ENCODE measurements at places on chromosomes 3 and 15. TPM values are rescaled to one million over a fixed set of nuclear protein-coding genes. Genes with fewer than 3 reads are reported as not detected.
A peak's percentile ranks its signal among the peaks of the same experiment; 100 is the strongest.

DNA sequence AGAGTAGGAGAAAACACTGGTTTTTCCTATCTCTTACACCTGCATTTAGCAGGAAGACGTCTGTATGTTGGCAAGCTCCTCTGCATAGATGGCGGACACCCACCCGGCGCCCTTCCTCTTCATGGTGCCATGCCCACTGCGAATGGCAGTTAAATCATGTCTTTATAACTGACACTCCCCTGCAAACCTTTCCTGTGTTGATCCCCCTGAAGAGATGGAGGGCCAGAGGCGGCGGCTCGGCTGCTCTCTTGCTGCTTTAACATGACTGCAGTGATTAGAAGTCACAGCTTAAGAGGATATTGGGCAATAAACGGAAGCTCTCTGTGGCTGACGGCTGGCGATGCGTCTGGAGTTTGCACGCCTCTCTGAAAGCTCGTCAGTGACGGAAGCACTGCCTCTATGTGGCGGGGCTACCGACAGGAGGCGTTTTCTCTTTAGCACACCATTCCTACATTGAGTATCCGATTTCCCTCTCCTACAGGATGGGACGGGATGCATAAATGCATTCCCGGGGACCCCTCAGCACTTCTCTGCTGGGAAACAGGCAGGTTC, 25.5 kb upstream of the SNRPA1 start:
- DNase-seq, result no peak

- DNase-seq, result no peak
These were observed 159.0 kb upstream of the KCNH8 start for GRCh38 chr3:18989237-18989795.

DNA sequence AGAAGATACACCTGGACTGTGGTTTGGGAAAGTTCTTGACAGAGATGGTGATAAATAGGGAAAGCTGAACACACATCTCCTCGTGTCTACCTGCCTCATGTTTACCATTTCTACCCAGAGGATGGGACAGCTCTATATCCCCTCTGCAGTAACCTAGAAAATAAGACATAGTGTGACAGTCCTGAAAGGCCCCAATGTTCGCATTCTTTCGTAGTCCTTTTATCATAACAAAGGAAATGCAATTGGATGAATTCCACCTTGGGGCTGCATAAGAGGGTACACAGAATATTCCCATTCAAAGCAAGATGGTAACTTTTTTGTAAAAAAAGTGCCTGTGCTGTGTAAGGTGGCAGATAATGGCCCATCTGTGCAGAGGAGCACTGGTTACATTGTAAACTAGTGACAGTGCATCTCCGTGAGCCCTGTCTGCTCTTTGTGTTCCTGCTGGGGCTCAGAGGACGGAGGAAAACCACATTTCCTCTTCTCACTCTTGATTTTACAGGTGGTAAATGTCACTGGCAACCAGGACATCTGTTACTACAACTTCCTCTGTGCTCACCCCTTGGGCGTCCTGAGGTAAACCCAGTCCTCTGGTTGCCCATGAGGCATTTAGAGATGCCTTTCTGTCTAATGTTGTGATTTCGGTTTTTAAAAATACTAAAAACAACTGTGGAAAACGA, 74.3 kb downstream of the SIDT1 start:
- peak; percentile 75 for DNase-seq

DNA sequence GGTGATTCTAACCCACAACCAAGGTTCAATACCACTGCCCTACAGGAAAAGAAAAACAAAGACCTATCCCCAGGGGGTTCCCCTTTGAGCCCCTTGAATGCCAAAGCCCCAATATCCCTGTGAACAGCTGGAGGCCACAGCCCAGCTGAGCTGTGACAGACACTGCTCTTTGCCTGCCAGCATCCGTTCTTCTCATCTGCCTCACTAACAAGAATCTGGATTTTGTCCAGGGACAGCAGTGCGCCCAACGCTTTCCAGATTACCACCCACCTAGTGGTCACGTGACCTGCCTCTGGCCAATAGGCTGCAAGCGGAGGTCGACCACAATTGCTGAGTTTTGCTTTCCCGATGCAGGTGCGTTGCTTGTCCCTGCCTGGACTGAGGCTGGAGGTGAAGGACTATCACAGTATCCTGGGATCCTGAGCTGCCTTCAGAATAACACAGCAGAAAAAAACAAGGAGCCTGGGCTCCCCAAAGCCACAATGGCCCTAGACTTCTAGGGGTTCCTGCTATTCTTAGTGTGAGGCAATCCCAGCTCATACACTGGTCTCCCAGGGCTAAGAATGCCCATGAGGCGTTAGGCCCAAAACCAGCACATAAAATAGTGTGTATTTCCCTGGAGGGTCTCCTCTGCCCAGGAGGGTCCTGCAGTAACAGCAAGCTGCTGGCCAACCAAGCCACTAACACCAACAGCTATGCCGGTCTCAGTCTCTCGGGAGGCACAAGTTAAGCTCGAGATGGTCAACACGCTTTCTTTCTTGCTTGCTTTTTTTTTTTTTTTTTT, 13.8 kb downstream of the BDH1 start:
- no peak for DNase-seq

GRCh38 chr15:27723821-27724220, 375.3 kb downstream of the OCA2 start:
- DNase-seq, result no peak

DNA sequence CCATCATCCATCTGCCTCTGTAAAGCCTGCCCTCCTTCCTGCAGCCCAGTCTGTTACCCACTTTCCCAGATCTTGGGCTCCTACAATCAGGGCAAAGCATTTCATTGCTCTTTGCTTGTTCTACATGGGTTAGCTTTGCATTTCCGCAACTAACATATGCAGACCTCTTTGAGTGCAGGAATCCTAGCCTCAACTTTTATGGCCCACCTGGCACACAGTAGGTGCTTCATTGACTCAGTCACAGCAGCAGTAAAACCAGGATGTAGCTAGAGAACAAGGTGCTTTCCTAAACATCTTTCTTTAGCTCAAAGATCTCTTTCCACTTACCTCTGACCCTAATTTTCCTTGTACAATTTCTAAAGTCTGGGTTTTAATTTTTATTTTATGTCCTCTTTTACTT, 3.5 kb downstream of the CD80 start:
- no peak for DNase-seq

DNA sequence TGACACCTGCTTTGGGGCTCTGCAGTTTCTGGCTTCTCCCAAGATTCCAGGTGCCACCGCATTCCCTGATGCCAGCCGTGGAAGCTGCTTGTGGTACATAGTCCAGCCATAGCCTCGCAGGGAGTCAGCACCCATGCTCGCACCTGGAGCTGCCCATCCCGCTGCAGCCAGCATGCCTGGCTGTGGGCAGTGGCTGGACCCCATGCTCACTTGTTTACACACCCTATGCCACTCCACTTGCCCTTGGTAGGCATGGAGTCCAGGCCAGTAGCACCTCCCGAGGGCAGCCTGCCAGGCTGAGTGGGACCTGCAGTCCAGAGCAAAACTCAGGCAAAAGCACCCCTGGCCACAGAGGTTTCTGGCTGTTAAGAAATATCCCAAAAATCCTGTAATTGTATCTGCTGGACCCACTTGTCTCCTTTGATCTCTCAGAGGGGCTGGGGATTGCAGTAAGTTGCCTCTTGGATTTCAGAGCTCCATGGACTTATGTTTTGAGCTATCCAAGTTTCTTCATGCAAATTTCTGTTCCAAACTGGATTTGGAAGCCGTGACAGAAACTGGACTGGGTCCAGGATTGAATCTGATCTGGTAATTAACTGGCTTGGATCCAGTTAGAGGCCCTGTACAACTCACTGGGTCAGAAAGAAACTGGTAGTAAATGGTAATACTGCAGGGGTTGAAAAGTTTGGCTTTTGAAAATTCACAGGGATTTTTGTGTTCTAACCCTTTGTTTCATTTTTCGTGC, 149.3 kb downstream of the FMN1 start:
- no peak for DNase-seq

DNA sequence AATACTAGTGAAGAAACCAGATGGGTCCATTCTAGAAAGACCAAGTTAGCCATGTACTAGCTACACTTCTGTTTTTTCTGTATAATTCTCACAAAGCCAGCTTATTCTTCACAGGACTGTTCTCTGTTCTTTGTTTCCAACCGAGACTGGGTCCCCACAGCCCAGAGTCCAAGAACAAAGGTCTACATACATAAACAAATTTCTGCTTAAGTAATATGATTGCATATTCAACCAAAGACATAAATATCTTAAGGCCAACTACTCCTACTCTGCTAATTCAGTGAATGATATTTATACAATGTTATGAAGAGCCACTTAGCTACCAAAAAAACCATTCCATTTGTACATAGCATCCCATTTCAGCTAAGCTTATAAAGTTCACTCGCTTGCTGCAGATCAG, 299.8 kb upstream of the CCDC54 start:
- DNase-seq, result no peak

- DNase-seq, result peak; percentile 91
These were observed 132.6 kb upstream of the COL8A1 start for GRCh38 chr3:99505646-99506269.

DNA sequence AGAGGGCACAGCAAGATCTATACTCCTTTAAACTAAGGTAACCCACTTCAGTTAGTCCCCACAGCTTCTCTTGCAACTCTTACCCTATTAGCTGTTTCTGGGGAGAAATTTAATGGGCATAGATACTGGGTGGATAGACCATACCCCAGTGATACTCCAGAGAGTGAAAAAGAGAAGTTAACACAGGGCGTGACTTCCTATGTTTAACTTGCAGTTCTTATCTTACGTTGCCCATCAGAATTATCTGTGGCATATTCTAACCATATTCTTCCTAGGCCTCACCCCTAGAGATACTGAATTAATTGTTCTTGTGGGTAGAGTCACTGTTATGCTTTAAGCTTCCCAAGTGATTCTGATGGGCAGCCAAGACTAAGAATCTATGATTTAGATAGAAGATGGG, 485.4 kb upstream of the TPRG1 start:
- DNase-seq, result no peak

GRCh38 chr3:9810433-9810770, 340 bp downstream of the TTLL3 start:
- no peak for DNase-seq

DNA sequence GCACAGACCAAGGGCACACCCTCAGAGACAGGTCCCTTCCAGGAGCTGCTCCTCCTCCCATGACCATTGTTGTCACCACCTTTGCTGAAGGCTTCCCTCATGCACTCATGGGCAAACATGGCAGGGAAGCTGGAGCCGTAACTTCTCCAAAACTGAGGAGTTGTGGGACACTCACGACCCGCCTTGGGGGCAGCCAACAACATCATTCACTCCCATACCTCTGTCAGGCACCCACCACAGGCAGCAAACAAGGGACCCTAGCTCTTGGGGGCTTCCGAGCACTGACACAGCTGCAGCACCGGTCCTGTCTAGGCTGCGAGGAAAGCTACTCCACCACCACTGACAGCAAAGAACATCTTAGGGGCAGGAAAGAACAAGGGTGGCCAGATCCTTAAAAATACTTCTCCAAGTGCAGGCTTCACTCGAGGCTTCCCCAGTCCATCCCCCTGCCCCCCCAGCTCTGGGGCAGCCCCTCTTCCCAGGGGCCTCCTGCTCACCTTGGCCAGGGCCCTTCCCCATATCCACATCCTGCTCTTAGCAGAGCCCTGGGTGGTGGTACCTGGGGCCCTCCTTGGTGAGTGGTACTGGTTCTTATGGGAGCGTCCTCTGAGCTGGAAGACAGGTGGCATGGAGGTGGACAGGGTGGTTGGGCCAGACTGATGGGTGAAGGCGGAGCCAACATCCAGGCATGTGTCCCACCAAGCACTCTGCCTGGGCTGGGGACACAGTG, 28.0 kb upstream of the DUSP7 start:
- no peak for DNase-seq

GRCh38 chr3:183375787-183376186, 52.6 kb downstream of the MCF2L2 start:
- DNase-seq, result no peak

- peak; percentile 45 for DNase-seq
These were observed 97.9 kb upstream of the NANOGP8 start for GRCh38 chr15:35182841-35183479.

Gene STAC
- not detected for polyA plus RNA-seq

Gene PPIP5K1
- polyA plus RNA-seq, result 12.3 TPM

Gene RBMS3
- 3.0 TPM for polyA plus RNA-seq

Gene PIAS1
- polyA plus RNA-seq, result 54.8 TPM

Gene PRRT3
- 8.6 TPM for polyA plus RNA-seq

Gene SLC22A14
- polyA plus RNA-seq, result not detected

Gene GOLGA6L1
- not detected for polyA plus RNA-seq

Gene SAMMSON
- not detected for polyA plus RNA-seq

Gene GUCA1C
- not detected for polyA plus RNA-seq

Data from GM12878 (cell line).